ENCODE measurements at places on chromosomes 5 and 9.

DNA sequence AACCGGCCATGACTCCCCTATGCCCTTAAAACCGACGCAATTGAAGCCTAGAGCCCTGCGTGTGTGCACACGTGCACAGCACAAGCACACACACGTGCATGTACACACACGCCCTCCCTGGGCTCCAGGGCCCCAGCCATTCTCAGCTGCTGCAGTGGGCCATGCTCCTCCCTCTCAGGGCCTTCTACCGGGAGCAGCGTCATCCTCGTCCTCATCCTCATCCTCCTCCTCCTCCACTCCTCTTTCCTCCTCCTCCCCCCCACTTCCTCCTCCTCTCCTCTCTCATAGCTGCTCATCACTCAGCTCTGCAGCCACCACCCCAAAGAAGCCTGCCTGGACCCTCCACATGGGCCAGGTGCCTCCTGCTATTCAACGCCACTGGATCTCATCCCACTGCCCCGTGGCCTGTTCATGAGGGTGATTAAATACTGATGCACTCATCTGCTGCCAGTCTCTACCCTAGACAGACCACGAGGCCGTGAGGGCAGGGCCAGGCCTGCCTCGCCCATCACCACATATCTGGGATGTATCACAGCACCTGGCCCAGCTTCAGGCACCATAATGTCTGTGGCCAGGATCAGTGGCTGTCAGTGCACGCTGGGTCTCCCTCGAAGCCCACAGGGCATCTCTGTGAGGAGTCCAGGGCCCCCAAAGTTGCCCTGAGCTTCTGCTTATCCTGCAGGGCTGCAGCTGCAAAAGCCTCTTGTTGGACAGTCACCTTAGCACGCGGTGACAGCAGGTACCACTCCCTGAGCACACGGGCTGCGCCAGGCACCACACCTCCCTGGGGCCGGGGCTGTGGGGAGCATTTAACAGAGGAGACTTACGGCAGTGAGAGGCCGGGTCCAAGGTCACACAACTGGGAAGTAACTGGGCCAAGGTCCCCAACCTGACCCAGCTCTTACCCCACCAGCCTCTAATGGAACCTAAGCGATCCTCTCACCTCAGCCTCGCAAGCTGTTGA lies 9.8 kb downstream of the FAM78A start:
- DNase-seq = no peak

- DNase-seq = no peak
Measured at GRCh38 chr5:140671472-140672125, 1.8 kb downstream of the DND1 start.

DNA sequence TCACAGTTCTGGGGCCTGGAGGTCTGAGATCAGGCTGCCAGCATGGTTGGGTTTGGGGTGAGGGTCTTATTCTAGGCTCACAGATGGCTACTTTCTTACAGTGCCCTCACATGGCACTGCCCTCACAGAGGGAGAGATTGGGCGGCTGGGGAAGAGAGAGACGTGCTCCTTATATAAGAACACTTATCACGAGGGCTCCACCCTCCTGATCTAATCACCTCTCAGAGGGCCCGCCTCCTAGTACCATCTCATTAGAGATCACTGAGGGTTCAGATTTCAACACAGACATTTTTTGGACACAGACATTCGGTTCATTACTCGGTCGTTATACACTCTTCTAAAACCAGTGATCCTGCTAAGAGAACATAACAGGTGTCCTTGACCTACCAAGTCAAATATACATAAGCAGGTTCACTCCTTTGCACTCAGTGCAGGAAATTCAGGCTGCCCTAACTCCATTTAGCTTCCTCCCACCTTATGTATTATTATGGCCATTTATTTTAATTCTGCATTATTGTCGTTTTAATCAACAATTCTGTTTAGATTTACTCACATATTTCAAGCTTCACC lies 121.7 kb downstream of the ICE1 start:
- DNase-seq = no peak

- DNase-seq = no peak
Measured at GRCh38 chr5:28926422-28926821, 1888.0 kb upstream of the CDH9 start.

DNA sequence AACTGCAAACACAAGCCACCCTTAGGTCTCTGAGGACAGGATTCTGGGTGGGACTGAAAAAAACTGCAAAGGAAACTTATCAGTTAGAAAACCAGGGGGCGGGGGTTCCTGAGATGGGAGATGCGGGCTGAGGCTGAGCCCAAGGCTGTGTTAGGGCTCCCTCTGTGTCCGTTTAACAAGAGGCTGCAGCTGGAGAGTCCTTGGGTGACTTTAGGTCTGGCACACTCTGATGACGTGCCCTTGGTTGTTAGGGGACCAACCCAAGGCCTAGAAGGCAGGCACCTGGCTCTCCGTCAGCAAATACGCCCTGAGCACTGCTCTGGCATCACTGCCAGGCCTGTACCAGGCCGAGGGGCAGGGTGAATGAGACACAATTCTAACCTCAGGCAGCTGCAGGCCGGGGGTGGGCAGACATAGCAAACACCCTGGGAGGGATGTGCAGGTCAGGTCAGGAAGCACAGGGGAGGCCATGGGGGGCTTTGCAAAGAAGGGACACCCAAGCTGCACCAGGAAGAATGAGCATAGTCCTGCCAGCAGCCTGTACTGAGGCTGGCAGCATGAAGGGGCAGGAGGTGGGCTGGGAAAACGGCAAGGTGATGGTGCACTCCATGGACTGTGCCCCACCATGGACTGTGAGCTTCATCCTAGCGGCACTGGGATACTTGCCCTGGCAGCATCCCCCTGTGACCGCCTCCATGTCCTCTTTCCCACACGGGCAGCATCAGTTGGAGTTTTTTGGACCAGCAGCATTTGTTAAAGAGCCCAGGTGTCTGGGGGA lies 137.9 kb downstream of the GABBR2 start:
- DNase-seq = no peak

- DNase-seq = no peak
Measured at GRCh38 chr5:31536873-31537272, 4.8 kb downstream of the C5orf22 start.

DNA sequence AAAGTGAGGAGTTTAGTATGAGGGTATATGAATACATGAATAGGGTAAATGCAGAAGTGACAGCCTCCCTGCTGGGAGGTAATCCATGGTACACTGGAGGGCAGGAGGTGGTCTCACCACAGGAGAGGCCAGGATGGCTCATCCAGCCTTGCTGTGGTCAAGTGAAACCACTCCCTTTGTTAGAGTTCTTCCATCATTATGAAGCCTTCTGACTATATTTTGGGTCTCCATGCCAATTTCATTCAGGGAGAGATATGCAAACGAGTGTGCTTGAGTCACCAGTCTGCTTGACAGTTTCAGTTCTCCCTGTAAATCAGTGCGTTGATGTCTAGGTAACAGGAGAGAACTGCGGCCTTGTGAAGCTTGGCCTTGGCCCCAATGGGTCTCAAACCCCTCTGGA lies 16.4 kb downstream of the PPP3R2 start:
- no peak for DNase-seq

- no peak for DNase-seq
Measured at GRCh38 chr9:73133921-73134407, 17.7 kb upstream of the ANXA1 start.

DNA sequence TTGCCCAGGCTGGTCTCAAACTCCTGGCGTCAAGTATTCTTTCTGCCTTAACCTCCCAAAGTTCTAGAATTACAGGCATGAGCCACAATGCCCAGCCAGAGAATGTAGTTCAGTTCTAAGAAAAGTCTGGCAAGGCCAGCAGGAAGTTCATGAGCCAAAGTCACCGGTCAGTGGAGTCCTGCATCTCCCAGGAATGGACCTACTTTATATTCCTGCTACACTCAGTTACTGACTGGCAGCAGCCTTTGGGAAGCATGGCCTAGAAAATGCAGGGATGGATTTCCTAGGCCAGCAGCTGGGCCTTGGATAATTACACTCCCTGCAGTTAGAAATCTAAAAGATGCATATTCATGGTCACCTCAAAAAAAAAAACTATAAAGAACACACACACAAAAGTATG lies 135.7 kb downstream of the CAAP1 start:
- no peak for DNase-seq

GRCh38 chr9:98657897-98658296 lies 50.8 kb downstream of the GABBR2 start:
- DNase-seq = no peak

DNA sequence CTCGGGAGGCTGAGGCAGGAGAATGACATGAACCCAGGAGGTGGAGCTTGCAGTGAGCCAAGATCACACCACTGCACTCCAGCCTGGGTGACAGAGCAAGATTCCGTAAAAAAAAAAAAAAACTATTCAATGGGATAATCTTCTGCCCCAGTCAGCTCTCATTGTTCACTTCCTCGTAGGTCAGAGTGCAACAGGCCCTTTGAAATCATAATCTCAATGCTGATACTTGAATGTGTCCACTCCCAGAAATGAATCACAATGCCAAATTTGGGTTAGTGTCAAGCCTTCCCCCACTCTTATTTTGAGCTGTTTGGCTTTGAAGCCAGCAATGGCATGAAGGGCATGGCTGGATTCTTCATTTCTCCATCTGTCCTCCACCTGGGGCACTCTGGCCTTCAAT lies 610.3 kb upstream of the KLF4 start:
- no peak for DNase-seq

GRCh38 chr5:168368854-168369253 lies 77.4 kb downstream of the WWC1 start:
- DNase-seq = no peak

GRCh38 chr5:96905864-96906263 lies 29.6 kb downstream of the ERAP2 start:
- DNase-seq = no peak

GRCh38 chr5:79448336-79448735 lies 65.6 kb downstream of the HOMER1 start:
- no peak for DNase-seq

DNA sequence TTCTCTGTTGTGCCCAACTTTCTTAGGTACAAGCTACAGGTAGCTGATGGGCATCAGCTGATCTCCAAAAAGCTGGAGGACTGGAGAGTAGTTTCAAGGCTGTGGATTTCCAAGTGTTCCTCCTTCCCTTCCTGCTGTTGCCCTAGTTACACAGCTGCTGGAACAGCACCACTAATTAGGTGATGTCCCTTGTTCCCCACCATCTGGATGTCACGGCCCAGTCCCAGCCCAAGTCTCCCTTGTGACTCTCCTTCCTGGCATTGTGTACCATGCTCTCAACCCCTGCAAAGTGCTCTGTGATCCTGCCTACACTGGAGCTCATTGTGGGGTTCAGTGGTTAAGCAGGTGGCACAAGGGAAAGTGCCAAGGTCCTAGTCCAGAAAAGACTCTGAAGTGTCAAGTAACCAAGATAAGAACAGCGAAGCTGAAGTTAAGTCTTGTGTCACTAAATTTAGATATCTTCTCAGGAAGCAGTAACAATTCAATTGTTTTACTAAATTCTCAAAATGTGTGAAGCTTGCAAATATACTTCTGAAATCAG lies 604.5 kb downstream of the ISL1 start:
- peak; percentile 73 for DNase-seq

GRCh38 chr9:91726406-91727100 lies 223.5 kb downstream of the ROR2 start:
- DNase-seq = no peak

GRCh38 chr5:126628102-126628501 lies 27.4 kb downstream of the PHAX start:
- DNase-seq = no peak

DNA sequence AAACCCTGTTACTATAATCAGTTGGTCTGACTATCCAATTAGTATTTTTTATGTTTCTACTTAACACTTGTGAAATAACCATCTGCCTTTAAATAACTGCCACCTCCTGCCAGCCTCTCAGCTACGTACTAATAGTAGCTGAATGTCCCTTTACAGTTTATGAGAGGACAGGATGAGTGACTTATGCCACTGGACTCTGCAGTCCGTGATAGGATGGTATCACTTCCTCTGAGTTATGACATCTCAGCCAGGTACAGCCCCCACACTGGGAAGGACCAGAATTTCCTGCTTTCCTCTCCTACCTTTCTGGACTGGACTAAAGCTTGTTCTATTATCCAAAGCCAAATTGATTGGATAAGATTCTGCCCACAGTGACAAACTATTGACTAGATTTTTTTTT lies 102.9 kb downstream of the ZFAND5 start:
- DNase-seq = no peak

DNA sequence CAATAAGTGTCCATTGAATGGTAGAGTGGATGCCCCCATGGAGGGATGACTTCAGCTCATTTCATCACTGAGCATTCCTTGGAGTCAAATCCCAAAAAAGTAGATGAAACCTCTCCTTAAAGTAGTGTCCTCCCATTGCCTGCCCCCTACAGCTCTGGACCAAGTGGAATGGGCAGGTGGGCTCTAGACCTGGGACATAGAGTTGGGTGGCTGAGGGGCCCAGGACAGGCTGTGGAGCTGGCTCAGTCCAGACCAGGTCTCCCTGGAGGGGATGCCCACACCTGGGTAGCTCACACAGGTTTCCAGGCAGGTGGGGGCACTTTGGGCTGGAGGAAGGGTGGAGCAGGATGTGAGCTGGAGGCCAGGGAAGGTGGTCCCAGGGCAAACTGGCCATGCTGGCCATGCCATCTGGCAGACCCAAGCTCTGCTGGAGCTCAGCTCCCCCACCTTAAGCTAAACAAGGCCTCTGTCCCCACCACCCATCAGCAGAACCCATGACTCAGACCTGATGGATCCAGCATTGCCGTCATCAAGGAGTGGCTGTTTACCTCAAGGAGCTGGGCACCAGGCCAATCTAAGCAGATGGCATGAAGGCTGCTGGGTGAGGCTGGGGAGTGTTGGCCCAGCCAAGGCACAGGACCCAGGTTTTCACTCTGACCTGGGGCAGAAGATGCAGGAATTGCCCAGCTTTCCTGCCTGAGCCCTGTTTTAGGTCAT lies 6.2 kb upstream of the SPINK4 start:
- peak; percentile 33 for DNase-seq

- no peak for DNase-seq
Measured at GRCh38 chr9:109256336-109256735, 64.5 kb downstream of the EPB41L4B start.

GRCh38 chr5:80930940-80931339 lies 29.2 kb upstream of the RASGRF2 start:
- no peak for DNase-seq

- no peak for DNase-seq
Measured at GRCh38 chr9:114486205-114486963, 18.9 kb downstream of the WHRN start.

DNA sequence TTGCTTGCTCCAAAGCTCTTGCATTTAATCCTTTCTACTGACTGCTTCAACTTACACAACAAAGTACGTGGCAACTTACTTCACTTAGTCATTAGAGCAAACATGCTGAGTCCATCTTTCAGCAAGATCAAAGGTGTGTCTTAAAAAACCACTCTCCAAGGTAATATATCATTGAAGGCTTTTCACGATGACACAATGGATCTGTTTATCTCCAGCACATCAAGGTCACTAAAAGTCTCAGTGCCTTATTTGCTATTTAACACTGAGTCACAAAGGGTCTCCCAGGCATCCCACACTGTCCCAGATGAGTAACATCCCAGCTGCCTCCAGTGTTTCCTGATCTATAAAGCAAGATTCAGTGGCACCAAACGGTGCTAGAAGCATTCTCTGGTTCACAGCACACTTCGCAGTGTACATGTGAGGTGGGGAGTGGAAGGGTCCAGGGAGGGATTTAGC lies 3.7 kb upstream of the CLK4 start:
- no peak for DNase-seq
